ENCODE measurements at places on chromosomes 12 and 14.
A peak's percentile ranks its signal among the peaks of the same experiment; 100 is the strongest.

DNA sequence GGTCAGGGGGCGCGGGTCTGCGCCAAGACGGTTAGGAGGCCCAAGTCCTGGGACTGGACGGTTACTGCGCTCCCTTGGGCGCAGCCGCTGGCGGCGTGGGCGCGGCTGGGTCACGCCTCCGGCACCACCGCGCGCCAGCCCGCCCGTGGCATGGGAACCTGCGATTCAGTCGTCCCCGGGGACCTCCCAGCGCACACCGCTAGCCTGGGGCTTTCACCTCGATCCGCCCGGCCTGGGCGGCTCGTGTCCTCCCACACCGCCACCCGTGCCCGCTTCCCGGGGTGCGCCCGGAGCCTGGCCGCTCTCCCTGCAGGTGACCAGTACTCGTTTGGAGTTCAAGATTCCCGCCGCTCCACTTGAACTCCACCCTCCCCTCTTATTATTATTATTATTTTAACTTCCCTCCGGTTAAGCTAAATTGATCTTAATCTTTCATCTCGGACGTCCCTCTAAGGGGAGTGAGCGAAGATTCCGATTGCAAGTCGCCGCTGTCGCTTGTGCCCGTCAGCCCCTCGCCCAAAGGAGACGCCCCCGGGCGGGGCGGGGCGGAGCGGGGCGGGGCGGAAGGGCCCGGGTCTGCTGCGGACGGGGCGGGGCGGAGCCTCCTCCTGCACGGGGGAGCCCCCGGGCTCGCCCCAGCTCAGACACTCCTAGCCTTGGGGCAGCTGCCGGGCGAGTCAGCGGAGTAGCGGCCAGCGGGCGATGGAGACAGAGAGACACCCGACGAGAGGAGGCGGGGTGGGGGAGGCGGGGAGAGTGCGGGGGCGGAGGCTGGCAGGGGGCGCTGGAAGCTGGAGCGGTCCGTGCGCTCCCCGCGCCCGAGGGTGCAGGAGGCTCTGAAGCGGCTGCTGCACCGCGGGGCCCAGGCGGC lies at the start of gene KCNMB4:
Gene KCNMB4 (plus strand): TSS at position 643 of the 871 bp plus-strand sequence. CDS start 445 bp downstream, outside the sequence.
- DNase-seq: peak; percentile 21

- peak; percentile 94 for DNase-seq
Observed at GRCh38 chr12:69405566-69405865, 46.0 kb downstream of the YEATS4 start.

- peak; percentile 58 for DNase-seq
Observed at GRCh38 chr12:95218150-95219133, 835 bp downstream of the VEZT start.

GRCh38 chr14:104937694-104938365 lies 13.2 kb downstream of the PLD4 start:
- DNase-seq: no peak

- DNase-seq: no peak
Observed at GRCh38 chr12:103475073-103475472, 20.7 kb downstream of the C12orf42 start.

DNA sequence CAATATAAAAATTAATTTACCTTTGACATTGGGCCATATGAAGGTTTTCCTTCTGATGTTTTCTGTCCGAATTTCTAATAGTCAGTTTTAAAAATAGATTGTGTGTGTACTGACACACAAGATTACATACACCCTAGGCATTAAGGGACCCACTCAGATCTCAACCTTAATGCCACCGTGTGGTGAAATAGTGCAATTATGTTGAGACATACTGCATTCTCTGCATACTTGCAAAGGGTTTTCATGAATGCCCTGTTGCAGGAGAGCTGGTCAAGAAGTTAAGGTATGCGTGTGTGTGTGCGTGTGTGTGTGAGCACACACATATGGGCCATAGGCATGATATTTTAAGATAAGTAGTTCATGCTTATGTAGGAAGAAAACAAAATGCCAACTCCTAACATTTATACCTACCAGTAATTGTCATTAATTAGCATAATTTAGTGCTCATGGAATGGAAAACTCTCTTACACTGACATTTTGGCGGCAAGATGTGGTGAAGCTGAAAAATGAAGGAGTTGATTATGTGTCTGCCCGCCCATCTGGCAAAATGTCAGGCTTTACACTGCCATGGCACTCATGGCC lies 58.8 kb downstream of the PIK3C2G start:
- peak; percentile 78 for DNase-seq

DNA sequence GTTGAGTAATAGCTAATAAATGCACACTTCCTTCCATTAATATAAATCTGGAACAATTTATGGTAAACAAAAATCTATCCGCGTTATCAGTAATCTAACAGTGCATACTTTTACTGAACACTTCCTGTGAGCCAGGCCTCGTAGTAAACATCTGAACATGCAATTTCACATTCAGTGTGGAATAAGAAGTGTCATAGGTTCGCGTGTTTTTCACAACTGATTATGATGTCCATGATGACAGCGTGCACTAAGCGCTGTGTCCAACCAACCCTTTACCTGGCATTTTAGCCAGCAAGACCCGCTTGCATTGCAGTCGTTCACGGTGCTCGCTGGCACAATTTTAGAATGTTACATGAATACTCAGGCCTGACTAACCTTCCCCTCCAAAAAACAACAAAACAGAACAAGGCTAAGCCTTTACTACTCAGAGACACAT lies 2.1 kb downstream of the PNMA1 start:
- peak; percentile 11 for DNase-seq

DNA sequence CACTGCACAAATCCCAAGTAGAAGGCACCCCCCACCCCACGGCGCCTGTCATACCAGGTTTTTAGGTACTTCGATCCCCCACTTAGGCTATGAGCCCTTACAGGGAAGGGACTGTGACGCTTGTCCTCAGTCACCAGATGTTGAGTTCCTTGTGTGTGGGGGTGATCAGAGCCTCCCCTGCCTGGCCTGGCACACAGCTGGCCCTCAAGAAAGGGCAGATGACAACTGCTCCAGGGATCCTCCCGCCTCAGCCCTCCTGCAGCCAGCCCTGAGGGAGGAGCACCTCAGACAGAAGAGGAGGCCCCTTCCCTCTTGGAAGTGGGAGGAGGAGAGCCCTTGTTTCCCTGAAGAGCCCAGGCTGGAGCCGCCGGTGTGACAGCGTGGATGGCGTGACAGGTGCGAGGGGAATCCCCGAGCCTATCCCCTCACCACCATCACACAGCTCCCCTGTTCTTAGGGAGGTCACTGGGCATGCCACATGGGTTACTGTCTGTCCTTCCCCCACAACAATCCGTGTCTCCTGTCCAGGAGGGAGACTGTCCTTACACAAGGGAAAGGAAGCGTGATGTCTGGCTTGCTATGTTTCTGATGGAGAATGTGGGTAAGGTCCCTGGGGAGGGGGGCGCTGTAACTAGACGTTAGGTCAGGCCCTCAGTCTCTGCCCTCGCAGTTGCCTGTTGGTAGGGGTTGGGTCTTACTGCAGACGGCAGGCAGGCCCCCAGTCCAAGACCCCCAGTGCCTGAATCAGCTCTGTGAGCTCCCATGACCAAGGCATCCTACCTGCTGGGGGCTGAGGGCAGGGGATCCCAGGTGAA lies 31.4 kb downstream of the P2RX4 start:
- DNase-seq: no peak

- no peak for DNase-seq
Observed at GRCh38 chr12:1531153-1531653, 63.2 kb downstream of the FBXL14 start.

DNA sequence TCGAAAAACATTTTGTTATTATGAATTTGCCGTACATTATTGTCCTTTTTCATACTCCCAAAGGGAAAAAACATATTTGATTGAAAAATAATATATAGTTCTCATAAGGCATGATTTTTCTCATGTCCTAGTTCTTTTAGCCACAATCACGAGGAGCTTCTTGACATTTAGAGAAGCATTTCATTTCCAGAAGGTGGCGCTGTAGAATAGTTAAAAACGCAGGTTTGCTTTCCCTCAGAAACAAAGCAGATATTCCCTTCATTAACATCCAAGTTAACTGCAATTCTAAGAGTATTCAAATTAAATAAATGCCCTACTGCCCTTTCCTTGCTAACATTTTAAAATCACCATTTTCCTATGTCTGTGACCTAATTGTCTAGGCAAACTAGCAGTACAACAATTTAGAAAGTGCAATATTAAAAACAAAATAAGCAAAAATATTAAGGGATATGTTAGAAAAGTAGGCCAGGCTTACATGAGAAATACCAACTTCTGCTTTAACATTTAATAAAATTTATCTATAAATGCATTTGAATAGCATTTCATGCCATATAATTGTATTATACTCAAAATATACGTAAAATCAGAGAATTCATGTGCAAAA lies 10.9 kb upstream of the PIK3C2G start:
- DNase-seq: peak; percentile 58

DNA sequence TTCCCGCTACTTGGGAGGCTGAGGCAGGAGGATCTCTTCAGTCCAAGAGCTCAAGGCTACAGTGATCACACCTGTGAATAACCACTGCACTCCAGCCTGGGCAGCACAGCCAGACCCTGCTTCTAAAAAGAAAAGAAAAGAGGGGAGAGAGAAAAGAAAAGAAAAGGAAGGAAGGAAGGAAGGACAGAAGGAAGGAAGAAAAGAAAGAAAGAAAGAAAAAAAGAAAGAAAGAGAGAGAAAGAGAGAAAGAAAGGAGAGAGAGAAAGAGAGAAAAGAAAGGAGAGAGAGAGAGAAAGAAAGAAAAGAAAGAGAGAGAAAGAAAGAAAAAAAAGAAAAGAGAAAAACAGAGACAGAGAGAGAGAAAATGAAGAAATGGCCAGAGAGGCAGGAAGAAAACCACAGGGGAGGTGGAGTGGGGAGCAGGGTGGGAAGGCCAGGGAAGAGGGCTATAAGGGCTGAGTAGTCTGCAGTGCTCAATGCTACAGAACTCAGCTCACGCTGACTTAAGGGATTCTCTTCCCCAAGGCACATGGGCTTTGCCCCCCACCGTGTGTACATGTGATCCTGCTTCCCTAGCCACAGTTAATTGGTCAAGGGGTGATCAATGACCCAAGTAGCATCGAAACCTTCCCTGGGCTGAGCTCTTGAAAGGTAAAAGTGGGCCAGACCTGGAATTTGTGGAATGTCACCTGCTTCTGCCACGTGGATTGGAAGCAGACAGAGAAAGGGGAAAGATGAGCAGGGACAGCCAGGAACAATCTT lies 90.4 kb upstream of the TMCC3 start:
- DNase-seq: no peak

- no peak for DNase-seq
Observed at GRCh38 chr14:105139212-105139825, 29.3 kb downstream of the JAG2 start.

DNA sequence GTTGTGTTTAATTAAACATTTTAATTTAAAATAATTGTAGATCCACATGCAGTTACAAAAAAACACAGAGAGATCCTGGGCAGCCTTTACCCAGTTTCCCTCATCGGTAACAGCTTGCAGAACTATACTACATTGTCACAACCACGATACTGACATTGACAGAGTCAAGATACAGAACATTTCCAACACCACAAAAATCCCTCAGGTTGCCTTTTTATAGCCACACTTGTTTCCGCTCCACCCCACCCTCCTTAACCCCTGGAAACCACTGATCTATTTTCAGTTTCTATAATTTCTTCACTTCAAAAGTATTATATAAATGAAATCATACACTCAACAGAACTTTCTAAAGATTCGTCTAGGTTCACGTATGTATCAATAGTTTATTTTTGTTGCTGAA lies 458.8 kb upstream of the SOX5 start:
- no peak for DNase-seq

- no peak for DNase-seq
Observed at GRCh38 chr12:89015419-89015818, 336.9 kb downstream of the DUSP6 start.

GRCh38 chr14:46574221-46574977 lies 77.2 kb downstream of the RPL10L start:
- no peak for DNase-seq

GRCh38 chr14:46499521-46499920 lies 152.1 kb downstream of the RPL10L start:
- DNase-seq: no peak

- no peak for DNase-seq
Observed at GRCh38 chr14:100342195-100342594, 19.1 kb downstream of the SLC25A47 start.

- no peak for DNase-seq
Observed at GRCh38 chr12:11633968-11634367, 15.5 kb upstream of the ETV6 start.

DNA sequence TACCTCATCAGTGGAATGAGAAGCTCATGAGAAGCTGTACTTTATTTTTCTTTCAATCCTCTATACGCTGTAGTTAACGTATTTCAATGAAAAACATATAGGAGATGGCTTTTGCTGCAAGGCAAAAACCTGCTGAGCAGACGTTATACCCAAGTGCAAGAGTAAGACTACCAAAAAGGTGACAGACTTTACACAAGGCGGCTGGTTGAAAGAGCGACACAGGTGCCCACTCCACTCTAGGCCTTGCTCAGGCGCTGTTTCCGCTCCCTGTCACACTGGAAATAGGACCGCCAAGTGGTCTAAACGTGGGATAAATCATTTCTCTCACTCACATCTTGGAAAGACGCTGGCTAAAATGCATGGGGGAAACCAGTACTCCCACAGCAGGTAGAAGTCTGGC lies 54.5 kb downstream of the PPP2R5C start:
- no peak for DNase-seq

DNA sequence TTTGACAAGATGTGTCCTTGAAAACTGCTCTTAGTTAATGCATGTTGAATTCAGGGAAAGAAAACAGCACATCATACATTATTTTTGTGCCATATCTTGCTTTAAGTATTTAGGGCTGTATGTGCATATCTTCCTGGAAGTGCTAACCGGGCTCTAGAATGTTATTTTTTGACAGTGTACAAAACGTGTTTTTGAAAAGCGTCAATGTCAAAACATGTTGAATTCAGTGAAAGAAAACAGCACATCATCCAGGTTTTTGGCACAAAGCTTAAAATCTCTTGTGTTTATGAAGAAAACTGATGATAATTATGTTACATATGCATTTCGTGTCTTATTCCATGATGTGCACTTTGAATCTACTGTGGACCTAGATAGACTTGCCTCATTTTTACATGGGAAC lies 82.7 kb downstream of the ASCL4 start:
- DNase-seq: no peak

DNA sequence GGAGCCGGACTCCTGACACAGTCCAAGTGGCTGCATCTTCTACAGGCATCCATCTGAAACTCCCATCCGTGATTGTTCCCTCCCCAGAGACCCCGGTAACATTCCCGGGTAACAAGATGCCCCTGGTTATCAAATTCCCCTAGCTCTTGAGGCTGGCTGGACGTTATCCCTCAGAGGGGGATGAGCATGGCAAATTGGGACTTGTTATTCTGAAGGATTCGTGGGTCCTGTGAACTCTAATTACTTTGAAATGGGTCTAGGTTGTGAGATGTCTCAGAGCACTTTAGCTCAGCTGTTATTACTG lies 642 bp upstream of the PAN2 start:
- no peak for DNase-seq

GRCh38 chr12:98719515-98720504 lies 74.7 kb downstream of the APAF1 start:
- no peak for DNase-seq

- no peak for DNase-seq
Observed at GRCh38 chr14:105860615-105861580, 334.5 kb downstream of the TMEM121 start.

GRCh38 chr12:12265571-12266388 lies 1.1 kb downstream of the LRP6 start:
- no peak for DNase-seq

GRCh38 chr12:17151917-17152316 lies 546.0 kb upstream of the LMO3 start:
- no peak for DNase-seq

All from HCEC 1CT (cell line).